ENCODE measurements at places on chromosomes 12 and 14.

- DNase-seq = no peak
Observed at GRCh38 chr12:71610031-71610795, 53.4 kb downstream of the ZFC3H1 start.

- peak; percentile 86 for DNase-seq
Observed at GRCh38 chr12:108642269-108642870, 8.7 kb upstream of the SELPLG start.

- DNase-seq = no peak
Observed at GRCh38 chr14:73457924-73458182, 493 bp downstream of the NUMB start.

- no peak for DNase-seq
Observed at GRCh38 chr12:2614341-2614740, 180.4 kb upstream of the FKBP4 start.

- DNase-seq = no peak
Observed at GRCh38 chr12:132182206-132182710, 38.0 kb downstream of the NOC4L start.

Measured in NCI-H187 treated with DMSO at 0.1 percent for 48 hours (cell line).